ENCODE measurements at places on chromosomes 7 and 10.

- no peak for DNase-seq
These were observed 91.8 kb upstream of the KCNIP2 start for GRCh38 chr10:101935431-101935830.

DNA sequence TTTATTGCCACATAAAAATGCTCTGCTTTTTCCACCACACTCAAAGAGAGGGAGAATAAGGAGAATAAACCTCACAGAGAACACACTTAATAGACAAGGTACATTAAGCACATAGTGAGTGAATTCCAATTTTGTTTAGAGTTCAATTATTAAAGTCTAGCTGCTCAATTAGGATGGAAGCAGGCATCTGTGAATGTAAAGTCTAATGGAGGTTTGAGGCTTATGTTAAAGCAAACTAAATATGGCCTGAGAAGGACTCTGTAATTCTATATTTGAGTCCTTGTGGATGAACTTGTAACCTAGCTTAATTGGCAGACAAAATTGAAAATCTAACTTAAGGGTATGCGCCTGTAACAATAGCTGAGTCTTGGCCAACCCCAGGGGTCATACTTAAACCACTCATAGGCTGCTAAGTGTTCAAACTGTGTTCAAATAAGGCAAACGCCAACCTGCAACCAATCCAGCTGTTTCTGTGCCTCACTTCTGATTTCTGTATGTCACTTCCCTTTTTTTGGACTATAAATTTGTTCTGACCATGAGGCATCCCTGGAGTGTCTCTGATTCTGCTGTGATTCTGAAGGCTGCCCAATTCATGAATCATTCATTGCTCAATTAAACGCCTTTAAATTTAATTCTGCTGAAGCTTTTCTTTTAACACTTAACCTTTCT is 31.3 kb upstream of the NME8 start:
- DNase-seq: no peak

DNA sequence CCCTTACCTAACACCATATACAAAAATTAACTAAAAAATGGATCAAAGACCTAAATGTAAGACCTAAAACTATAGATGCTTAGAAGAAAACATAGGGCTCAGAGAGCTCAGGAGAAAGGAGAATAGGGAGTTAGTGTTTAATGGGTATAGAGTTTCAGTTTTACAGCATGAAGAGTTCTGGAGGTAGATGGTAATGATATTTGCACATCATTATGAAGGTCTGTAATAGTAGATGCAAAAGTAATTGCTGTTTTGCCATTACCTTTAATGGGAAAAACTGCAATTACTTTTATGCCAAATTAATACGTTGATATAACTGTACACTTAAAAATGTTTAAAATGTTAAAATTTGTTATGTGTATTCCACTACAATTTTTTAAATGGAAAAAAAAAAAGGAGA is 39.2 kb upstream of the NANOS1 start:
- no peak for DNase-seq

DNA sequence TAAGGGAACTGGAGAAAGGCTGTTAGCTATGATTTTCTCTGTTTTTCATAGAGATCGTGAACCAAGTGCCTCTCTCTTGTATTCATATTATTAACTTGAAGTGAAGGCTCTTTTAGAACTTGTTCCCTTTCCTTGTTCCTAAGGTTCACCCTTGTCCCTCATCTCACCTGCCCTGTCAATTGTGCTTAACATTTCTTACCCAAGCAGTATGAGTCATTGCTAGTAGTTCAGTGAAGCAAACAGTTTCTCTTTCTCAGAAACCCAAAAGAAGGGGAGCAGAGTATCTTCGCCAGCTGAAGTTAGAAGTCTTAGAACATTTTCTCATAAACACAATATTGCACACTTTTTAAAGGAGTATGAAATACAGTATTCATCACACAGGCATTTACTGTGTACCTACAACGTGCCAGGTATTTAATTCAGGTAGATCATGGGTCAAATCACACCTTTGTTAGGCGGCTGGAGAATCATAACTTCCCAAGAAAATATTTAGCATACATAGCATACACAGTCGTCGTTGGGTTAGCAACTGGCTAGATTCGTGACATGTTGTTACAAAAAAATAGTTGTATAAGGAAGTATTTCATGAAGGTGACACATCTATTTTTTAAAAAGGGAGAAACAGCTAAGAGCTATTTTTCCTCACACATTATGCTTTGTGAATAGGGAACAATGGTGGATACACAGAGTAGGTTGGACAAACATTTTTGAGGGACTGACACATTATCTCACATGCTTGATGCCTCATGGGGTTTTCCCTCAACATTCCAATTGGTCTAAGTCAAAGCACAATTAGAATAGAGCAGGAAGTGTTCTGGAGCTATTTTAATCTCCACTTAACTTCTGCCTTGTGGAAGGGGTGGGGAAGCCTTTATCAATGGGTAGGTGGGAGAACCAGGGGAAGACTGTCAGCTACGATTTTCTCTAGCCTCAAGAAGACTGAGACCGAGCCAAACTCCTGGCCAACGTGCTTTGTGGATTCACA is 13.2 kb downstream of the HDAC9 start:
- no peak for DNase-seq

- DNase-seq: no peak
These were observed 2.6 kb upstream of the GPR26 start for GRCh38 chr10:123663522-123663921.

- no peak for DNase-seq
These were observed 37.1 kb downstream of the COL13A1 start for GRCh38 chr10:69838853-69839252.

GRCh38 chr10:71272056-71272771 is 46.8 kb upstream of the SLC29A3 start:
- DNase-seq: no peak

GRCh38 chr10:124344266-124344590 is 74.5 kb downstream of the OAT start:
- no peak for DNase-seq

DNA sequence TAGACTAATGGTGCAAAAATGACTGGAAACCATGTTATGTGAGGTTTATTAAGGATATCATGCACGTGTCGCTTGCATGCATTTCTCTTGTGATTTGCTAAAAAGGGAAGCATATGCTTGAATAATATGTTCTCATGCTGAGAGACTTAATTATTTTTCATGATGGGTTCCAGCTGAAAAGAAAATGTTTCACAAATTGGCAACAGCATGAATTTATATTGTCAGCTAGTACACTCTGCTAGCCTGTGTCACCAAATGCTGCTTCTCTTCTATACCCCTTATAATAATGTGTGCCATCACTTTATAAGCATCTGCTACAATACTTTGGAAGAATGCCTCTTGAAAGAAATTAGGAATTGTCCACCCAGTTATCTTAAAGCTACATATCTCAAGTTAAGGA is 63.0 kb downstream of the GNAI1 start:
- no peak for DNase-seq

- DNase-seq: no peak
These were observed 376.4 kb downstream of the HTR7 start for GRCh38 chr10:90481326-90481923.

DNA sequence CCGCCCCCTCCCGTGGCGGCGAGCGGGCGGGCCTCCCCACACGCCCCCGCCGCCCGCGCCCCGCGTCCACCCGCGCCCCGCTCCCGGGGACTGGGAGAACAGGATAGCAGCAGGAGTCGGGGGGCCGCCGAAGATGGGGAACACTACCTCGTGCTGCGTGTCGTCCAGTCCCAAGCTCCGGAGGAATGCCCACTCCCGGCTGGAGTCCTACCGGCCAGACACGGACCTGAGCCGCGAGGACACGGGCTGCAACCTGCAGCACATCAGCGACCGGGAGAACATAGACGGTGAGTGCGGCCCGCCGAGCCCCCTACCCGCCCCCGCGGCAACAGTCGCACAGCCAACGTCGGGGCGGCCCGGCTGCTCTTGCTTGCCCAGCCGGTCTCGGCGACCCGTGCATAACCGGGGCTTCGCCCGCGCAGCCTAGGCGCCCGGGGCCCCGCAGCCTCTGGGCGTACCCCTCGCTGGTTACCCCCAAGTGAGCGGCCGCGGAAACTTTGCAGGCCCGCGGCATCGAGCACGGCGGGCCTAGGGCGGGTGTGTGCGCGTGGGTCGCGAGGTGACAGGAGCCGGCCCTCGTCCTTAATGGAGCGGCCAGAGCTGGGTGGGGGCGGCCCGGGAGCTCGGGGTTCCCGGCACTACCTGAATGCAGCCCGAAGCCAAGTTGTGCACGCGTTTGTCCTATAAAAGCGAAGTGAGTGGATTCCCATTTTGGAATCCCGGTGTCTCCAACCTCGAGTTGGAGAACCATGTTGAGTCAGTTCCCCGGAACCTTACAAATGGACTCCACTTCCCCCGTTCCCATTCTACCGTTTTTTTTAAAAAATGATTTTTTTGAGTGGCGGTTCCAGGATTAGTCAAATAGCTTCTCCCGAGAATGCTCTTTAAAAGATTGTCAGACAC is 863 bp downstream of the CCNY start:
- peak; percentile 20 for DNase-seq

DNA sequence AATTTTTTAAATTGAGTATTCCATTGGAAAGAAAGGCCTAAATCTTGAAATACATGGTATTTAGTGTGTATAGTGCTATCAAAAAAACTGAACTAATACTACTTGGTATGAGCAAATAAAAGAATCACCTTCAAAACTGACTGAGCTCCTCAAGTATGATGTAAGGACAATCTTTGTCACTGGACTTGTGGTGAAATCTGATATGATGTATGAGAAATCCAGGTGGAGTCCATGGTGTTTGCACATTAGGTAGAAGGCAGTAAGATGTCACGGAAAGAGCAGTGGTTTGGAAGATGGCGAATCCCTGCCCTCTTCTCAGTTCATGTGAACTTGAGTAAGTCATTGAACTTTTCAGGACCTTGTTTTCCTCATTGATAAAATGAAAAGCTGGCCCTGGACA is 62.1 kb upstream of the COL1A2 start:
- no peak for DNase-seq

DNA sequence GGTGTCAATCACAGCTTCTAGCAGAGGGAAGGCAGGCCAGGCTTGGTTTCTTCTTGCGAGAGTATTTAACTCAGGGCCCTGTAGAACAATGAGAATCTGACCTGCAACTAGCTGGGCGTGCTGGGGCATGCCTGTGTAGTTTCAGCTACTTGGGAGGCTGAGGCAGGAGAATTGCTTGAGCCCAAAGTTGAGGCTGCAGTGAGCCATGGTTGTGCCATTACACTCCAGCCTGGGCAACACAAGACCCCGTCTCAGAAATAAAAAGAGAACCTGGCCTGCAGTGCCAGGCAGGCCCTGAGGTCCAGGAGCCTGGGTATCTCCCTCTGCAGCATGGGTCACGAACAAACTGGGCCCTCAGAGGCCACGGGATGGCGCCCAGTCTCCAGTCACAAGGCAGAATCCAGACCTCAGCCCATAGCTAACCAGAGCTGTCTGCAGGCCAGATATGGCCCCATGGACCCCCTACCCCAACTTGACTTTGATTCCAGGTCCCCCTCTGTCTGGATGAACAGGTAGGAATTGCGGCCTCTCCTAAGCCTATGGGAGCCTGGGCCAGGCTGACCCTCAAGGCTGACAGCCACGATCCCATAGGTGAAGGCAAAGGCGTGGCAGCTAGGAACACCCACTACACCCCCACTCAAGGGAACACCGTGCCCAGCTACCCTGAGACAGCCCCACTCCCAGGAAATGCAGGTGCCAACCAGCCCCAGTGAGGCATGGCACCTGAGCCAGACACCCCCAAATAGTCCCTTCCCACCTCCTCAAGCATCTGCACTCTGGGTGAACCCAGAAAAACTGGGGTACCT is 102.7 kb upstream of the TNRC18 start:
- DNase-seq: no peak

DNA sequence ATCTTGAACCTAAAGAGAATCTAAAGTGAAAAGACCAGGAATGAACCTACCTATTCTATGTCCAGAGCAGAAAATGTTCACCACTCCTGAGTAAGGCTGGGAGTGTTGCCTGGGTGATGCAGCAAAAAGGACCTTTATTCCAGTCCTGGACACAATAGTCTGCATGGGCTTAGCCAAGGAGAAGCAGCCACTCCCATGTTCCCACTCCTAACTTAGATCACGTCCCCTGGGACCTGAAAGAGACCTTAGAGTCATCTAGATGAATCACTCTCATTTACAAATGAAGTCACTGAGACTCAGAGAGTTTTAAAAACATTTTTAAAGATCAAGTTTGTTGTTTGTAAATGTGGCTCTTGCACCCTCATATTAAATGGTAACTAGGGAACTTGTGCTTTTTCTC is 763.4 kb downstream of the KCNMA1 start:
- no peak for DNase-seq

GRCh38 chr7:50720295-50720694 is 62.4 kb downstream of the GRB10 start:
- no peak for DNase-seq

DNA sequence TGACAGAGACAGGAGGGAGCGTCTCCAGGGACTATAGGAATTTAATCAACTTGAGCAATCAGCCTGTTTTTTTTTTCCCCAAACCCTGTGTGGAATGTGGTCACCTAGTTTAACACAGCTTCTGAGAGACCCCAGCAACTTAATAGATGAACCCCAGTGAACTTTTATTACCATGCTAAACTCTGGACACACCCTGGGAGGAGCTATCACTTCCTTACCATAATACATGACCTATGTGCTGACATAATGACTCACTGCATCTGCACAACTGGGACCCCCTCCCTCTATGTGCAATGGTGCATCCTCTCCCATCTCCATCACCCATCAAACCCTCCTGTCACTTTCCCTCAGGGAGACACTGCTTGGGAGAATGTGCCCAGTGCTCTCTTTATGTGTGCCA is 83.7 kb downstream of the EPC1 start:
- no peak for DNase-seq

DNA sequence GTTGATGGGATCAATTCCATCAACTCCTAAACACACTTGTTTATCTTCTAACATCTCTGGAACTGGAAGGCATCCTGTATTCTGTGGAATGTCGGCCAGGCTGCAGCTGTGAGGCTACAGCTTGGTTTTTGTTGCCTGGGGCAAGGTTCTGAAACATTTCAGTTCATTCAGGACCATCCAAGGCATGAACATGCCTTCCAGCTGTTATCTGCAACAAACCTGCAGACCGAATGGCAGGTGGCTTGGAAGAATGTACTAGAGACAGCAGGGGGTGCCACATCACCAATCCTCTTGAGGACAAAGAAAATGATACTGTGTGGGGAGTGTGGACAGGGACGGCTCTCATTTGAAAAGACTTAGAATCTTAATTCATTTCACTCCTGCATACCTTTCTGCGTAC is 12.4 kb downstream of the PAPOLB start:
- no peak for DNase-seq

DNA sequence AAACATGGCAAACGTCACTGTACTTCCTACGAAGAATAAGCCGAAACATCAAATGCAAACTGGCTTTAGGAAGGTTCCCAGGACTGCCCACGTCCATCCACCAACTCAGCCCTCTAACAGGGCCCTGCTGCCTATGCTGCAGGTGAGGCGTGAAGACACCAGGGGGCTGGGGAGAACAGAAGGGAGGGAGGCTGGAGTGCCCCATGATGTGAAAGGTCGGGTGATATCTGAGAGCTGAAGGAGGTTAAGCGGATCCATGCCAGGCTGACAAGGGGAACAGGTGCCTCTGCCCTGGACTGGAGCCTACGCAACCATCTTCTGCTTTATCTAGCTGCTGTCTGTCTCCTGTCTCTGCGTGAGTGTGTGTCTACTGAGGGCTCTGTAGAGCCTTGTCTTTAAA is 40.2 kb upstream of the ATP6V0A4 start:
- DNase-seq: no peak
